T follicular helper cell (primary cell): ENCODE measurements at places on chromosomes 1 and 21.

- DNase-seq, result no peak
Observed at GRCh38 chr1:207186503-207186902, 82.5 kb downstream of the C4BPA start.

- DNase-seq, result no peak
Observed at GRCh38 chr1:205091043-205091740, 6.9 kb upstream of the TMEM81 start.

DNA sequence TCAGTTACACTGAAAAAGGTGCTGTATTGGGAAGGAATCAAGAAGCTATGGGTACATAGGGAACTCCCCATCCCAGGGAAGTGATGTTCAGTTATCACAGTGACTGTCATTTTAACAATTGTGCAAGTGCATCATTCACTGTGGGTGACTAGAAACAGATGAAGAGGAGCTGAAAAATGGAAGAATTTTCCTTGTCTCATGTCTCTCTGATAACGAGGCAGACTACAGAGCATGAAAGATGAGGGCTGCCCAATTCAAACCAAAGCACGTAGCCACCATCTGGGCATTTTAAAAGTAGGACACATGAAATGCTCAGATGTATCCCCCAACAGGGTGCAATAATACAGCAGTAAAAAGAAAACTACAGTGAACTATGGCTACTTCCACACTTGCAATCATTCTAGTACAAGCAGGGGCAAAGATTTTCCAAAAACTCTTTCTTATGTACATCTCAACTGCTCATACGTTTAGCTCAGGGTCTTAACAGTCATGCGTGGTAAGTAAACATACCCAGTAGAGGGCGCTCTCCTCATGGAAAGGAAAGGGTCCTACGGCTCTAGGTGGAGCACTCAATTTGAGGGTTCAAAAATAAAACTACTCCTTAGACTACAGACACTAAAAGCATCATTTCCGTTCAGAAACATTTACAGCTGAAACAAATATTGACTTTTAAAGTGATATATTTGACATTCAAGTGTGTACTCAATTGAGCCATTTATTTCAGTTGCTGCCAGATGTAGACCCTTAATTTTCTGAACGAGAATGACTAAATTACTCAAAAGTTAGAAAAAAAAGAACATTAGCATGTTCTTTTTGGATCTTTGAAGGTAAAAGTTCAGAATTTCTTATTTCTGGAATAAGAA is 143.2 kb downstream of the KCTD3 start:
- no peak for DNase-seq

GRCh38 chr1:59928996-59929395 is 2.4 kb upstream of the CYP2J2 start:
- DNase-seq, result no peak

- no peak for DNase-seq
Observed at GRCh38 chr1:63592536-63593302, 492 bp upstream of the PGM1 start.

DNA sequence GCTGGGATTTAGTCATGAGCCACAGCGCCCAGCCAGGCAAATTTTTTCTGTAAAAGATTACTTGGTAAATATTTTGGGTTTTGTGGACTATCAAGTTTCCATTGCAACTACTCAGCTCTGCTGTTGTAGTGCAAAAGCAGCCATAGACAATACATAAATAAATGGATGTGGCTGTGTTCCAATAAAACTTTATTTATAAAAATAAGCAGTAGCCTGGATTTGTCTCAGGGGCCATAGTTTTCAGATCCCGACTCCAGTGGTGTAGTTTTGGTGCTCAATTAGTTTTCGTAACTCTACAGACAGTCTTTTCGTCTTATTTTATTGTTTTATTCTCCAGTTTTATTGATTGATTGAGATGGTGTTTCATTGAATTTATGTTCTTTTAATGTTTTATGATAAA is 80.1 kb upstream of the IVNS1ABP start:
- DNase-seq, result no peak

GRCh38 chr1:212281590-212281989 is 3.6 kb upstream of the PPP2R5A start:
- no peak for DNase-seq
